ENCODE measurements at places on chromosomes 12 and 14.

DNA sequence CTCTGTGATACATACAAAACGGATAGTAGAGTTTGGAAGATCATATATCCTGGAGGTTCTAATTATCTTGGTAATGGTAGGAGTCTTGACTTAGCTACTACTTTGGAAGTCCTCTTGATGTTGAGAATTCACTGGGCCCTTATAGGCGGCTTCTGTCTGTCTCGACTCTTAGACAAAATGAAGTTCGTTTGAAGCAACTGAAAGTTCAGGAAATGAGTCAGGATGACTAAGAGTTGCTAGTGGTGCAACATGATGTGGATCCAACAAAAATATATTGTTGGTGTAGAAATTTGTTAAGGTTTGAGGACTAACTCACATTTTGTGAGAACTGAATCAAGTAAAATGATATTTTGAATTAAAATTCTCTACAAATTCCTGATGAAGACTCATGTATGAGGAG, 272.7 kb downstream of the AEBP2 start:
- DNase-seq, result no peak

- DNase-seq, result no peak
Observed at GRCh38 chr12:88242571-88242925, 100.4 kb downstream of the TMTC3 start.

- DNase-seq, result no peak
Observed at GRCh38 chr14:54627540-54628363, 60.8 kb downstream of the SAMD4A start.

DNA sequence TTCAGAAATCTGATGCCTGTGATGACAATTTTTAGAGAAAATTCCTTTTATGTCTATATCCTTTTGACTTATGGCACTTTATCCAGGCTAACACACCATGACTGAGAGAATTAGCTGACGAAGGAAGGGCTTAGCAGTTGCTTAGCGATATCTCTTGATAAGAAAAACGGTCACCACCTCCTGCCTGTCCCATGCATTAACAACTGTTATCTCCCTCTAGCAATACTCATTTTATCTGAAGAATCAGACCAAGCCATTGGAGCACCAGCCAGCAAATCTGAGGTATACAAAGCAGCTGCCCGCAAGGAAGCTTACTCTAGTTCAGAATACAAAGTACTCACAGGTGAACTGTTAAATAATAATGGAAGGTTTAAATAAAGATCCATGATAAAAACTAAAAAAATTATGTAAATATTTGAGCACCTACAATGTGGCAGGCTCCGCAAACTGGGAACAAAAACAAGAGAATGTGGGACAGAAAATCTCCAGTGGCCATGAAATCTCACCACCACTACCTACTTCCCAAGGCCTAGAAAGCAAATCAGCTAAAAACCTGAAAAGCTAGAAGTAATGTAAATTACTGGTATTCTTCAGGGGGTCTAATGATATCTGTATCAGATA, 24.3 kb downstream of the PPM1H start:
- DNase-seq, result no peak

- no peak for DNase-seq
Observed at GRCh38 chr14:52790756-52791222, 618 bp downstream of the GNPNAT1 start.

Data from psoas muscle (tissue), 8 donors.